ENCODE measurements at places on chromosomes 6 and 20.

DNA sequence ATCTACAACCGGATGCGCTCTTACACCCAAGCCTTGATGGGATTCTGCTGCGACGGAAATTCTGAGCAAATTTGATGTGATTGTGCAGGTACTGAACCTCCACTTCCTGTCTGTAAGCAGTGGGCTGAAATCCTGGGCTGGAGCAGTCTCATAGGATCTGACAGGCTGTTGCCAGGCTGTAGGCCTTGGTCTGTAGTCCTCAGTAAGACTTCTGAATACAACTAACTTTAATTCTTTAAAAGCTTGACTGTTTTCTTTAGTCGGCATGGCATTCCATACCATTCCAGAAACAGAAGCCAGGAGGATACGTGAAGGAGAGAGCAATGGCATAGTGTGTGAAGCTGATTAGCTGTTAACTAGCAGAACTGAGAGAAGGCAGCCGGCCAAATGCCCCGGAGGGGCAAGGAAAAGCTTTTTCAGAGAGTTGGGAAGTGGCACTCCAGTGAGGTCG is 68.3 kb downstream of the ADTRP start:
- no peak for DNase-seq

- no peak for DNase-seq
Measured at GRCh38 chr6:136471372-136471771, 78.8 kb downstream of the MAP7 start.

GRCh38 chr20:57594092-57594951 is 25.9 kb downstream of the ZBP1 start:
- DNase-seq, result no peak

DNA sequence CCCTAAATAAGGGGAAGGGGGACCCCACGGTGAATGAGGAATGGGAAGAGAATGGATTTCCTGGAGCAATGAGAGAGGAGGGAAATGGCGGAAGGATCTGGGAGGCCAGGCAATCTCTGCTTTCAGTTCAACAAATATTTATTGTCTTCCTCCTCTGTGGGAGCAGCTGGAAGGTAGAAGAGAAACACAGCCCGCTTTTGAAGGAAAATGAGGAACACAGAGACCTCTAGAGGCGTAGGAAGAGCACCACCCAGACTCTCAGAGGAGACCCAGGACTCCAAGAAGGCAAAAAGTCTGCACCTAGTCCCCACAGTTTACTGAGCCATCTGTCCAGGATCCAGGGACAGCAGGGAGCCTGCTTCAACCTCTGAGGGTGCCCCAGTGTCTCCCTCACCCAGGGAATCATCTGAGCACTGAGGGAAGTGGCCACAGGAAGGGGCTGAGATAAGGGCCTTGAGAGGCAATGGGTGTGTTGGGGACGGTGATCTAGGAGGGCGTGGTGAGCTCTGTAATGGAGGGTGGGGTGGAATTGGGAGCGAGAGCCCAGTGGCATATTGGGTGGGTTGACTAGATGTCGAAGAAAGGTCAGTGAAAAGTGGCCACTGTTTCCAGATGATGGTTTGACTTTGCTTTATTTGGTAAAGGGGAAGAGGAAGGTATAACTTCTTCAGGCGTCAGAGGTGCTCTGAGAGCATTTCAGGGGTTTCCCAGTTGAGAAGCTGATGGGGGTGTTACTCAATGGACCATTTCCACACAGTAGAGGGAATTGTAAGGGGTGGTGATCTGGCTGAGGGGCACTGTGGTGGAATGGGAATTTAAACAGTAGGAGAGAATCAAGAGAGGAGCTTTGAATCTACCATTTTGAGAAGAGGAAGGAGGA is 610 bp downstream of the PSORS1C1 start:
- no peak for DNase-seq

DNA sequence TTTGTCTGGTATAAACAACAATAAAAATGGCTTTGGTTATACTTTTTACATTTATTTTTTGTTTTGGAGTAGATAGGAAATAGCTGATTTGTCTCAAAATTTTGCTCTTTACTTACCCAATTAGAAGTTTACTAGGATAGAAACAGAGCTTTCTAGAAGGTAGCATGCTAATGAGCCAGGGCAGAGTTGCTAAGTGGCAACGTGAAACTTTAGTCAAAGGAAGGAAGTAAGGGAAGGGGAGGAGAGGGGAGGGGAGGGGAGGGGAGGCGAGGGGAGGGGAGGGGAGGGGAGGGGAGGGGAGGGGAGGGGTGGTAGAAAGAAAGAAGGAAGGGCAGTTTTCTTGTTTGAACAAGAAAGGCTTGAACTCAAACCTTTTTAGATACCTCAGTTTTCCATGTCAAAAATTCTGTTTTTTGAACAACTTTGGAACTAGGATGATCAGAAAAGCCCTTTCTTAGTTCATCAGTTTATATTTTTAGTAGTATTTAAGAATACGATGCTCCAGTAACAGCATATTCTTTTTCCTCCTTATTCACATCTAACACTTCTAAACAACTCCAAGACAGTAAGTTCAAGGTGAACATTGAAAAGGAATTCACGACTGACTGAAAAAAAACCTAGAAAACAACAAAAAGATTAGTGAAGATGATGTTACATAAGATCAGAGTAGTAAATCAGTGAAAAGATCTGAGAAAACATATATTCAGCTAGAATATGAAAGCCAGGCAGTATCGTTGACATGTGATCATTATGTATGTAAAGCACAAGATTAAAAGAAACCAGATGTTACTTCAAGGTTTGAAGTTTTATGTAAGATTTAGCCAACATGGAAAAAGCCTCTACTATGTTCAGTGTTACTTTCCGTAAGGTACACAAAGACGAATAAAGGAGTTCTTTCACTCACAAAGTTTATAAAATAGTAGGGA is 263.4 kb downstream of the ARHGAP18 start:
- DNase-seq, result no peak

DNA sequence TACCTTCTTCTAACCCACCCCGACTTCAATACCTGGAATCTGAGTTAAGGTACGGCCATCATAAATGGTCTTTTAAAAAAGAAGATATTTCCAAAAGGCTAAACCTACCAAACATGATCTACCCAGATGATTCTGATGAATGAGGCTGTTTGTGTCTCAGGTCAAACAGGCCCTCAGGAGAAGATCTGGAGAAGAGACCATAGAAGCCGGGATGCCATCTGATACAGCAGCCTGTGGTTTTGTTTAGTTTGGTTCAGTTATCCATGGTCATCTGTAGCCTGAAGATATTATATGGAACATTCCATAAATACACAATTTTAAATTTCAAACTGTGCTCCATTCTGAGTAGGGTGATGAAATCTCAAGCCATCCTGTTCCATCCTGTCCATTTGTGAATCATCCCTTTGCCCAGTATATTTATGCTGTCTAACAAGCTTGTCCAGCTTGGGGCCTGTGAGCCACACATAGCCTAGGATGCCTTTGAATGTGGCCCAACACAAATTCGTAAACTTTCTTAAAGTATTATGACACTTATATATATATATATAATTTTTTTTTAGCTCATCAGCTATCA is 4.0 kb upstream of the CAP2 start:
- no peak for DNase-seq

DNA sequence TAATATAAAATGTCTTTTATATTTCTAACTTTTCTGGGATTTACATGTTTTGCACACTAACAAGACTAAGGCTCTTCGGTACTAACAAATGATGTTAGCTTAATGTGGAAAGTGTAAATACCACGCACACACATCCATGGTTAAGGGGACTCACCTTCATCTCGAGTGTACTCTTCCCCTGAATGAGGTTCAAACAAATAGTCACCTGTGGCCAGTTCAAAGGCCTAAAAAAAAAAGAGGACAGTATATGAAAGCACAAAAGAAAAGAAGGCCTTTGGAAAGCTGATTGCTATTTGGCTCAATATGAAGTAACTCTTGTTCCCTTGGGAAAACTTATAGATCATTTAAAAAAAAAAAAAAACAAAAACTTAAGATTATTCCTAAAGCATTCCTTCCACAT is 37.2 kb downstream of the LHFPL5 start:
- no peak for DNase-seq

GRCh38 chr6:3370361-3371221 is 86.3 kb downstream of the SLC22A23 start:
- no peak for DNase-seq

- DNase-seq, result no peak
Measured at GRCh38 chr6:43376551-43376981, 7.1 kb upstream of the ZNF318 start.

- DNase-seq, result no peak
Measured at GRCh38 chr6:33549196-33549595, 30.9 kb downstream of the BAK1 start.

- no peak for DNase-seq
Measured at GRCh38 chr6:160987265-160987664, 4.3 kb upstream of the MAP3K4 start.

DNA sequence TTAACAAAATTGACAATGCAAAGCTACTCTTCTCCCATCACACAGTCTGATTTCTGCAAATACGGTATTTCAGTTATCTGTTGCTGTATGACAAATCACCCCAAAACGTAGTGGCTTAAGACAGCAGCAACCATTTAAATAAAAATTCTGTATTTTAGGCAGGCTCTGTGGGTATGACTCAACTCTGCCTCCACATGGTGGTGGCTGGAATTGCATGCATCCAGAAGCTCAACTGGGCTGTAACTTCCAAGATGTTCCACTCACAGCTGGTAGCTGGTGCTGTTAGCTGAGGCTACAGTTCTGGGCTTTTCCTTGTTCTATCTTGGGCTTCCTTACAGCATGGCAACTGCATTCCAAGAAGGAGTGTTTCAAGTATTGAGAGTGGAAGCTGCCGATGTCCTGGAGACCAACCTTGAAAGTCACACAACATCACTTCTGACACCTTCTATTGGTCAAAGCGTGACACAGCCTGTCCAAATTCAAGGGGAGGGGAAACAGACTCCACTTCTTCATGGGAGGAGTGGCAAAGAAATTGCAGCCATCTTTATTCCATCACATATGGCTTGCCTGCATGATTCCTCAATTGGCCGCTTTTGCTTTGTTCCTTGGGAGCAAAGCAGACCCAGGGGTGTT is 39.7 kb upstream of the TULP1 start:
- DNase-seq, result no peak

DNA sequence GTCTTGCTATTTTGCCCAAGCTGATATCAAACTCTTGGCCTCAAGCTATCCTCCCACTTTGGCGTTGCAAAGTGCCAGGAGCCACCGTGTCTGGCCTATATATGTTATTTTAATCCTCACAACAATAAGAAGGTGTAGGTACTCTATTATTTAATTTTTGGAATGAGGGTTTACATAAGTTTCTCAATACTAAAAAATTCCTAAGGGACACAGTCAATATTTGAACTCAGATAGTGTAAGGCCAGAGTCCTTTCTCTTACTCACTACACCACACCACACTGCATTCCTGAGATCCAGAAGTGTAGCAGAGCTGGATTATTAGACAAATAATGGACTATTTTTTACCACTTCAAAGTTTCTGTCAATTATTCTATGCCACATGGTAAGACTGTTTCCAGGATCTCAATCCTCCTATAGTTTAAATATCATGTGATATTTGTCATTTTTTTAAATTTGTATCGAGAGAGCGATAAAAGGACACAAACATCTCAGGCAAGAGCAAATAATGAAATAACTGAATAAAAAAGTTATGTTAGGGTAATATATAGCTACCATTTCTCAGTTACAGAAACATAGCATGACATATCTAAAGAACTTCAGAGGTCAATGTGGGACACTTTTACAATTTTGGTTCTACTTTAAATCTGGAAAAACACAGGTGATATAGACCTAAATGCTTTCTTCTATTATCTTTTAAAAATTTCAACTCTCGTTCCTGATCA is 162.2 kb upstream of the THEMIS start:
- DNase-seq, result no peak

- DNase-seq, result no peak
Measured at GRCh38 chr6:15439410-15440025, 193.6 kb downstream of the JARID2 start.

DNA sequence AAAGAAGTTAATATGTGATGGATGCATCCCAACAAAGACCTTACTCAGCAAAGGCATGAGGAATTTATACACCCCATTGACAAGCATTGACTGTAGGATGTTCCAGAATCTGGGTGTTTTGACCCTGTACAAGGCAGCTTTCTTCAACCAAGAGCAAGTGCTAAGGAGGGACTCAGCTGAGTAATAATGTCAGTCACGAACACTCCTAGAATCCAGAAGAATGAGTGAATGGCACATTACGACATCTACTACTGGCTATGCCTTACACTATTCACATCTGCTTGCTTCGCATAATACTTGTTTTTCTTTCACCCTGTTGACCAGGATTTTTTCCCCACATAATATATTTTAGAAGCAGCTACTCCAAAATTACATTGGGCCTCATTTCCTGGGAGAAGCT is 42.5 kb upstream of the VGLL2 start:
- no peak for DNase-seq

GRCh38 chr20:63087872-63088680 is 81.3 kb upstream of the BHLHE23 start:
- no peak for DNase-seq

DNA sequence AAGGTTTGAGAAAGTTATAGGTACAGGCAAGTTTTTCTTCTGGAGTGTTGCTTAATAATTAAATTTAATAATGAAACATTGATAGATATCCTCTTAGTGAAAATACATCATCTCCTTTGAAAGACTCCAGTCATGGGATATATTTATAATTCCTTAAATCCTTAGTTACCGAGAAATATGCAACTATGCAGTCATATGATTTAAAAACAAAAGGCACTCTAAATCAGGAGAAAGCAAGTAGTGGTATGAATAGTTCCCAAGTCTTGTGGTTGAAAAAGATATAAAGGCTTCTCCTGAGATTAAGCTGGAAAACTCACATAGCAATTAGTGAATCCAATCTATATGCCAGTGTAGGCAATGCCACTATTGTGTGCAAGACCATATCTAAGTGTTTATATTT is 475.4 kb downstream of the EYS start:
- DNase-seq, result no peak

DNA sequence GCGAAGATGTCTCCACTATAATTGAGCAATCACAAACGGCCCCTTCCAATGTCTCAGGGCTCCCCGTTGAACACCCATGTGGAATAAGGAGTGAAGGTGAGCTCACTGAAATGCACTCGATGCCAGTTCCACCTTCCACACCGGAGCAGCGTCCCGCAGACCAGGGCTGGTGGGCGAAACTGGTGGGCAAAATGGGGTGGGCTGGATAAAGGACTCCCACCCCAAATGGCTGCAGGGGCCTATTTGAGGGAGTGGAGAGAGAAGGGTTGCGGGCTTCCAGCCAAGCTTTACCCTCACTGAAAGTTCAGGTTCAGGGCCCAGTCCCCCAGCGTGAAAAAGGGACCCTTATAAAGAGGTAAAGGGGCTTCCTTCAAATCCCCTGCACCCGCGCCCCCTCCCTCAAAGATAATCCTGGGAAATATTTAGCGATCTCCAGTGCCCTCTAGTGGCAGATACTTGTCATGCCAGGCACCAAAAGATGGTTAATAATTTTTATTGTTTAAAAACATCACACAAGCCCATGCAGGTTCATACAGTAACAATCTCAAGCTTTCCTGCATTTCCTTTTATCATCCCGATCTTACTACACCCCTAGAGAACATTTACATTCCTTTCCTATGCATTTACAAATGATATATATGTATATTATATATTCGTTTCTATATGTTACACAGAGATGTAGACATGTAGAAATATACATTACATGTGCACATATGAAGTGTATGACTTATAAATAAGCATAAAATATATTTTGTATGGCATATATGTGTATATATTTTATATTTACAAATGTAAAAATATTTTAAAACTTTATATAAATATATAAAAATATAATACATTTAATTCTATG is 58.2 kb upstream of the NKX2-2 start:
- DNase-seq, result no peak

- no peak for DNase-seq
Measured at GRCh38 chr20:49399329-49399728, 83.1 kb downstream of the KCNB1 start.
